ENCODE measurements at places on chromosomes 2 and 18.

- DNase-seq = no peak
These were observed 104.1 kb downstream of the PAX3 start for GRCh38 chr2:222194669-222195068.

DNA sequence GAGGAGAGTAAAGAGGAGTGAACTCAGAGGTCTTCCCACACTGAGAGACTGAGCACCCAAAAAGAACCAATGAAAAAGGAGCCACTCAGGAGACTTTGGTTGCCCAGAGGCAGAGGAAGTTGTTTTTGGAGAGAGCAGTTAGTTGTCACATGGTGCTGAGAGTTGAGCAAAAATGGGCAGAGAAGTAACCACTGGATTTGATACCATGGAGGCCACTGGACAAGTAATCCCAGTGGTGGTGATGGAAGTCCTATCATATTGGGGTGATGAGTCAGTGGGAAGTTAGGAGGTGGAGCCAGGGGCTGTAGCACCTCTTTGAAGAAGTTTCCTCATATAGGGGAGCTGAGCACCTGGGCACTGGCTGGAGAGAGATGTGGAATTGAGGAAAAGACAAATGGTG, 235.8 kb downstream of the TPGS2 start:
- DNase-seq = no peak

GRCh38 chr2:165013944-165014619, 58.8 kb upstream of the SLC38A11 start:
- no peak for DNase-seq

GRCh38 chr18:36381075-36381474, 83.6 kb downstream of the FHOD3 start:
- no peak for DNase-seq

GRCh38 chr2:22952656-22953225, 432.2 kb upstream of the KLHL29 start:
- DNase-seq = no peak

DNA sequence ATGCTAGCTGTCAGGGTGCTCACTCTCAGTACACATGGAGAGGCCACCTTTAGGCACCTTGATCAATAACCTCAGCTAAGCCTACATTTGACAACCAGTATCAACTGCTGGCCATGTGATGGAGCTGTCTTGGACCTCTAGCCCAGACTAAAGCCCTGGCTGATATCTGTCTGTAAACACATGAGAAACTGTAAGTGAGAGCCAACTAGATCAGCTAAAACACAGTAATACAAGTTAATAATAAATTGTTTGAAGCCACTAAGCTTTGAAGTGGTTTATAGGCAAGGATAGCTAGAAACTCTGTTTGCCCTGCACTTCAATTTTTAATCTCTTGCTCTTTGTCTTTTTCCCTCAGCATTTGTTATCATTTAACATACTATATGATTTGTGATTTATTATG, 407.1 kb downstream of the SPAG16 start:
- no peak for DNase-seq

- no peak for DNase-seq
These were observed 555 bp downstream of the ALPI start for GRCh38 chr2:232456296-232457120.
